ENCODE measurements at places on chromosomes 2 and 18.

DNA sequence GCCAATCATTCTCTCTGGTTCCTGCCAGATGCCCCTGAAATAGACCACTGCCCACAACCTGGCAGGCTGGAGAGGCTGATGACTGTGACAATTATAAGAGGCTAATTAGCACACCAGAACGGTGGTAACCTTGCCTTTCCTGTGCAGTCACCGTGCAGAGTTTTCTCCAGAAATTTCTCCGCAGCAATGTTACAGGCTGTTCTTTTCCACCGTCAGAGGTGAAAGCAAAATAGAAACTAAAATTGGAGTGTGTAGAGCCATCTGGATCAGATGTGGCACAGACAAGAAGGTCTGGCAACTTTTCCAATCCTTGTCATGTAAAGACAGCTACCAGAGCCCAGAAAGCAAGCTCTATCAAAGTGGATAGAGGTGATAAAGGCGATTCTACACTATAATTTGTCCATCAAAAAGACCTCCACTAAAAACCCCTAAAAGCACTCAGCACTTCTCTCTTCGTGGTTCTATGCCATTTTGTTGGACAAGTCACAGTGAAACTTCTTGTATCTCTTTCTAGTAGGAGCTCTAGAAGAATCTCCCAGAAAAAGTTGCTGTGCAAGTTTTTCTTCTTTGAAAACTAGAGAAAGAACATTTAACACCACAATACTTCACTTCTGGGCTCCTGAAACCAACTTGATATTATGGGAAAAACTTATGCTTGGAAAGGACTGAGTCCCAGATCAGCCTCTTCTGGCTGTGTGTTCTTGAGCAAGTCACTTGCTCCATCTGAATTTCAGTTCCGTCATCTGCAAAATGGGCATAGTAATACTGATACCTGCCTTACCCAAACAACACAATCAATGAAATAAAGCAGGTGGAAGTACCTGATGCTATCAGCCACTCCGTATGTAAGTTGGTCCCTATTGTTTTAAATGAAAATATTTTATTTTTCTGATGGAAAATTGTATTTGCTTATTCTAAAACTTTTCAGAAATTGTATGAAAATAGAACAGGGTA, 295.6 kb upstream of the DLGAP1 start:
- no peak for DNase-seq

DNA sequence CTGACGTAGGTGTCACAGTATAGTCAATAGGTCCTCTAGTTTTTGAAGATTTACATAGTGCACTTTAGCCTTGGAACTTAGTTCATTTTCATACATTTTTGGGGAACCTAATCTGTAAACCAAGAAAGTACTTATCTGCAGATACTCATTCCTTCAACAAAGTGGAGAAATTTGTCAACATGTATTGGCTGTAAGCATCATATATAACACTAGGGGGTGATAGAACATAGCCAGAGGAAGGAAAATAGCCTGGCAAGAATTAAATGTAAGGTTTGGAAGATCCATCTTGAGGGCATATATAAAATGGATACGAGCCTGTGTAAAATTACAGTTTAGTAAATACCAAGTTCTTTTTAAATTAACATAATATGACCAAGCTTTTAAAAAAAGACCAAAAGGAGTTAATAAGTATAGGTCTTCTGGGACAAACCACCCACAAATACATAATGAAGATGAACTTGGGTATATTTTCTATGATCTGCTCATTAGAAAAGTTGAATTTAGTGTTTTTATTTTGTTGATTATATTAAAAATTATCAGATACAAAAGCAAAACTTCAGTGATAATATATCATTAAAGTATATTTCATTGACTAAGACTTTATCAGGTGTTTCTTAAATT, 18.2 kb downstream of the RPL37A start:
- peak; percentile 57 for DNase-seq

GRCh38 chr2:33903215-33903614, 304.1 kb upstream of the FAM98A start:
- DNase-seq = no peak

- no peak for DNase-seq
Measured at GRCh38 chr2:53784436-53784835, 2.3 kb downstream of the ASB3 start.

GRCh38 chr18:35088921-35089320, 47.7 kb downstream of the MAPRE2 start:
- no peak for DNase-seq

DNA sequence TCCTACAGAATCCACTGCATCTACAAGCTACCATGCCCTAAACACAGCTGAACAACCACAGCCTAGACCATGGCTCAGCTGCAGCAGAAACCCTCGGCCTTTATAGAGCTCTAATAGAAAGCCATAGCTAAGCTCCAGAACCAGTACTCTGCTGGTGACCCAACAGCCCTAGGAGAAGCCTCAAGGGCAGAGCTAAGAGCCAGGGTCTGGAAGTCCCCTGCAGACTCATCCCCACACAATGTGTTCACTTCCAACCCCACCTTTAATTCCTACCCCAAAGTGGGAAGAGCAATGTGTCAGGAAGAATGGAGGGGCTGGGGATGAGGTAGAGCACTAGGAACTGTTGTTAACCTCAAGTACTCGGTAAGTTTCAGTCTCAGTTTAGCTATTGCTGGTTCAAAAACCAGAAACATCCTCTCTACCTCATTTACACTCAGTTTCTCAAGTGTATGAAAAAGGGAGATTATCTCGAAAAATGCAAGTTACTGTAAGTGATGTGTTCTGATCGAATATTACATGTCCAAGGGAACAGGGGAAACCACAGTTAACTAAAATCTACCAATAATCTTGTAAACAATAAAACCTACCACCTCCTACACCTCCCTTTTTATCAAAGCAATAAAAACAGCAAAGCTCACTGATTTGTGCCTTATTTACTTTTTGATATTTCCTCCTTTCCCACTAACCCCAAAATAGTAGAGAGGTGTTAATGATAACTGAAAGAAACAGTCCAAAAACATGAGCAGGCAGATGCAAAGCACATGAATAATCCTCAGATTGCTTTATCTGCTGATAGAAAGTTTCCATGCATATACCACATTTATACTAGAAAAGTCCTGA, 36.2 kb downstream of the THADA start:
- no peak for DNase-seq

DNA sequence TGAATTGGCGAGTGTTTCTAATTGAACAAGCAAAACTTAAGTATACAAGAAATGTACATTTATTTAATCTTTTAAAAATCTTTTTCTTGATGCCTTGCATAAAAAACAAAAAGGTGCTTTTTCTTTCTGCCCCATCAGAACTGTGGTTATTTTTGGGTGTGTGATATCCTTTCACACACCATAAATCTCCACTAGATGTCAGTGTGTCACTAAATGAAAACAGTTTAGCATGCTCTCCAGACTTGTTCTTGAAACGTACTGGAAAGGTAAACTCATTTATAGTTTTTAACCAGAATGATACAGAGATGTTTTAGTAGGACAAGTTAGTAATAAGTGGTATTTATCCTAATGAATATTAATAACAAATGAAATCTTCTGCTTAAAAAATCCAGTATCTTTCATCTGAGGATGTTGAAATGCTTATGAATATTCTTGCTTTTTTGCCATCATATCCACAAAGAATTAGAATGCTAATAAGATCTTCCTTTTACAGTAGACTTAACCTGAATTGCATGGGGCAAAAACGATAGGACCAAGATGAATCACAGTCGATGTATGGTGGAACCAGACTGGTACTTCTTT, 96.8 kb downstream of the UBE2E3 start:
- peak; percentile 32 for DNase-seq

- peak; percentile 24 for DNase-seq
Measured at GRCh38 chr2:216551234-216552068, 52.8 kb downstream of the RPL37A start.

GRCh38 chr2:37323781-37324535, 675 bp downstream of the PRKD3 start:
- DNase-seq = peak; percentile 22

GRCh38 chr2:161228511-161229240, 68.4 kb downstream of the TANK start:
- no peak for DNase-seq

- DNase-seq = no peak
Measured at GRCh38 chr2:201631041-201631440, 12.3 kb downstream of the TMEM237 start.

DNA sequence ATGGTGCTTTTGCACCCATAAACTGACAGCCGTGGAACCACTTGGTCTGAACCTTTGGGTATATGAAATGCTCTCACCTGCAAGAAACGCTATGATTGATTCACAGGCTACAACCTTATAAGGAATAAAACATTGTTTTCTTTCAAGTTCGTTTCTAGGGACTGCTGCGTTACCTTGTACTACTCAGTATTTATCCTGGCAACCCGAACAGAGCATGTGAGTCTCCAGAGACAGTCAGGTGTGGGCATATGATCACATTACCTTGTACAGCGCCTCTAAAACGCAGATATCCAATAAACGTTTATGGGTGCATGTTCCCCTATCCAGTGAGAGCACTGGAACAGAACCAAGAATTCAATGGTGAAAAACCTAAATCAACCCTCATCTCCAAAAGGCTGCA, 1.7 kb downstream of the CCBE1 start:
- DNase-seq = no peak

DNA sequence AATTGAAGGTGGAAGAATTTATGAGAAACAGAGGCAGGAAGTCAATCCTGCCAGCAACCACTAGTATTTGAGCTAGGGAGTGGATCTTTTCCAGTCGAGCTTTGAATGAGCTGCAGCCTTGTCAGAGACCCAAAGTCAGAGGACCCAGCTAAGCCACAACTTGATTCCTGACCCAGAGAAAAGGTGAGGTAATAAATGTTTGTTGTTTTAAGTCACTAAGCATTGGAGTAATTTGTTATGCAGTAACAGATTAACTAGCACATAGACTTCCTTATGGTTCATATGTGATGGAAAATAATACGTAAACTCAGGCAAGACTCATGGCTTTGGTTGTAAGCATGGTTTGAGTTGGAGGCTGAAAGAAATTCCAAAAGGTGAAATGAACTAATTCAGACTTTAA, 21.6 kb downstream of the EFEMP1 start:
- no peak for DNase-seq

- no peak for DNase-seq
Measured at GRCh38 chr18:43192408-43192807, 76.9 kb upstream of the RIT2 start.

- no peak for DNase-seq
Measured at GRCh38 chr2:67829470-67829869, 233.3 kb downstream of the C1D start.
